ENCODE measurements at places on chromosomes 3 and 15.

DNA sequence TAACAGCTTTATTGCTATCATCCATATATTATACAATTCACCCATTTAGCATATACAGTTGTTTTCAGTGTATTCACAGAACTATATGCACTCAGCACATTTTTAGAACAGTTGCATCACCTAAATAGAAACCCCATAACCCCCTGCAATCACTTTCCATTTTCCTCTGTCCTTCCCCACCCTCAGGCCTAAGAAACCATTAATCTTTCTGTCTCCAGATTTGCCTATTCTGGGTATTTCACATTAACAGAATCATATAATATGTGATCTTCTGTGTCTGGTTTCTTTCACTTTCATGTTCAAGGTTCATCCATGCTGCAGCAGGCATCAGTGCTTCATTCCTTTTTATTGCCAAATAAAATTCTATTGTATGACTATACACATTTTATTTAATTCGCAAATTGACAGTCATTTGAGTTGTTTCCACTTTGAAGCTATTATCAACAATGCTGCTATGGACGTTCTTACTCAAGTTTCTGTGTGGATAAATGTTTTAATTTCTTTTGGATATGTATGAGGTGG, 39.8 kb downstream of the ADAMTS17 start:
- DNase-seq = no peak

DNA sequence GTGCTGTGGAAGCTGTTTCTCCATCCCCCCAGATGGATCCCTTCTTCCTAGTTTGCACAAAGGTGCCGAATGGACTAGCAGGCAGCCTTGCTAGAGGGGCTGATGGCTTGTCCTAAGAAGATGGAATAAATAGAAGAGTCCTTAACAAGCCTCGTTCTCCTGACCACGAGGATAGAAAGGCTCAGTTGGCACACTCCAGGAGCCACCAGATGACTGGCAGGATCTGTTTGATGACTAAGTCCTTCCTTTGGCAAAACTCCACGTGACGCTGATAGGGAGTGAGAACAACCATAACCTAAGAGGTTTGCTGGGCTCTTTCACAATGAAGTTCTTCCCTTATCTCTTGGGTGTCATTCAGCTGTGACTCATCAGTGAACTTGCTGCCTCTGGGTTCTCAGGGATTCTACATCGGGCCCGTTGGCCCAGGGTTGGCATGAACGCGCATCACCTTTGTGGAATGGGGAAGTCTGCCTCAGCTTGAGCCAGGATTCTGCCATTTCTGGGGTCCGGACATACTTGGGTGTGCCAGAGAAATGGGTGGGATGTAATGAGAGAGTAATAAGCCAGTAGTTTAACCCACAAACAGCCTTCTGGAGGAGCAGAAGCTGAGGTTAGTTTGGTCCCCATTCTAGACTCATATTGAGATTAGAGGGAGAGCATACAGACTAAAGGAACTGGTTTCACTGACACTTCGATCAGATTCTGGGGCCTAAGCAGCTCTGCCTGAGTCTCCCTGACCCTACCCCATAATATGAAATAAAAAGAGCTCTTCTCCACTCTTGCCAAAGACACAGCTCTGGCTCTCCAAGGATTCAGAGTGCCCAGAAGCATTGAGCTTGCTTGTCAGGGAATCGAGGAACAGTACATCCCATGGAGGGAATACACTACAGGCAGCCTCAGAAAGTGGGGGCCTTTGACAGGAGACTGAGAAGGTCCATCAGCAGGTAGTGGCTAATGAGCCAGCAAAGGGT, 2.0 kb upstream of the MELTF start:
- no peak for DNase-seq

DNA sequence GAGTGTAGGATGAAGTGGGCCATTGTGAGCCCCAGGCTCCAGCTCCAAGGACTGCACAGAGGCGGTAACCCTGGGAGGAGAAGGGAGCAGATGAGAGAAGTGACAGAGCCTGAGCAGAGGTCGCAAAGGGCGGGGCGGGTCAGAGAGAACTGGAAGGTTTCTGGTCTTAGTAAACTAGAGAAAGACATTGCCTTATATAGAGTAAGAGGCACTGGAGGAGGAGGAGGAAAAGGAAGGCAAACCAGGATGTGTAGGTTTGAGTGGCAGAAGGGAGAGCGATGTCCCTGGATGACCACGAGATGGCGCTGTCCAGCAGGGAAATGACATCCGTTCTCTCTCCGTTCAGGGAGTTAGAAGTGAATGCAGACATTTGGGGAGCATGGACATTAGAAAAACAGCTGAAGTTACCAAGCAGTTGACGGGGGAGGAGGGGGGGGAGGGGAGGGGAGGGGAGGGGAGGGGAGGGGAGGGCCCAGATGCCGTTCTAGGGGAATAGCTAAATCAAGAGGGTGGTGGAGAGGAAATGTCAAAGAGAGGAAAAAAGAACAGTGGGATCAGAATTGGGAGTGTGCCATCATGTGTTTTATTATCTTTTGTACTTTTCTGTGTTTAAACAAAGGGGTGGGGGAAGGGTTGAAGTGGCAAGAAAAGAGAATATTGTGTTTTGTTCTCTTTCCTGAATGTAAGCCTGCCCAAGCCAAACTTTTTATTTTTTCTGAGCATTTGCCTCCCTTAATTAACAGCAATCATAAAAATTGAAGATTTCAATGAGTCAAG, 48.8 kb downstream of the STARD5 start:
- DNase-seq = peak; percentile 89

- DNase-seq = no peak
These were observed 33.4 kb downstream of the MYO1E start for GRCh38 chr15:59339252-59339672.
